ENCODE measurements at places on chromosomes 7 and 10. TPM values are rescaled to one million over a fixed set of nuclear protein-coding genes. Genes with fewer than 3 reads are reported as not detected.

CARD11 gene
- 107 TPM for total RNA-seq

HOXA5 gene
- total RNA-seq, result not detected

HTRA1 gene
- total RNA-seq, result not detected

ELN gene
- not detected for total RNA-seq

FKBP6 gene
- total RNA-seq, result not detected

RAPGEF5 gene
- total RNA-seq, result 0.29 TPM

DOCK1 gene
- total RNA-seq, result 0.22 TPM

POMZP3 gene
- total RNA-seq, result 29.3 TPM

KLF14 gene
- total RNA-seq, result not detected

WNT16 gene
- not detected for total RNA-seq

TPK1 gene
- 26.0 TPM for total RNA-seq

SLC25A40 gene
- 47.9 TPM for total RNA-seq

GALNT11 gene
- 17.7 TPM for total RNA-seq

PGAM2 gene
- total RNA-seq, result 0.27 TPM

LRMDA gene
- total RNA-seq, result not detected

WNT8B gene
- 0.36 TPM for total RNA-seq

ADCYAP1R1 gene
- total RNA-seq, result not detected

MCM10 gene
- total RNA-seq, result 70.6 TPM

TMEM184A gene
- not detected for total RNA-seq

ANKRD30A gene
- not detected for total RNA-seq

TEX47 gene
- not detected for total RNA-seq

COL26A1 gene
- total RNA-seq, result not detected

AQP1 gene
- 0.36 TPM for total RNA-seq

PHKG1 gene
- total RNA-seq, result 3.0 TPM

ZFAND4 gene
- total RNA-seq, result 11.9 TPM

SPDYE1 gene
- not detected for total RNA-seq

MACROH2A2 gene
- total RNA-seq, result 4.1 TPM

CHCHD3 gene
- 49.6 TPM for total RNA-seq

LIPM gene
- total RNA-seq, result not detected

KCNK18 gene
- not detected for total RNA-seq

CNPY1 gene
- total RNA-seq, result not detected

GBX1 gene
- not detected for total RNA-seq

SPDYE5 gene
- not detected for total RNA-seq

UCN3 gene
- not detected for total RNA-seq

HMX3 gene
- 0.19 TPM for total RNA-seq

KCNH2 gene
- total RNA-seq, result 0.45 TPM

Data from activated CD4-positive, alpha-beta memory T cell treated with anti-CD3 and anti-CD28 coated beads for 36 hours (primary cell).